ENCODE measurements at places on chromosomes 5 and 9.

DNA sequence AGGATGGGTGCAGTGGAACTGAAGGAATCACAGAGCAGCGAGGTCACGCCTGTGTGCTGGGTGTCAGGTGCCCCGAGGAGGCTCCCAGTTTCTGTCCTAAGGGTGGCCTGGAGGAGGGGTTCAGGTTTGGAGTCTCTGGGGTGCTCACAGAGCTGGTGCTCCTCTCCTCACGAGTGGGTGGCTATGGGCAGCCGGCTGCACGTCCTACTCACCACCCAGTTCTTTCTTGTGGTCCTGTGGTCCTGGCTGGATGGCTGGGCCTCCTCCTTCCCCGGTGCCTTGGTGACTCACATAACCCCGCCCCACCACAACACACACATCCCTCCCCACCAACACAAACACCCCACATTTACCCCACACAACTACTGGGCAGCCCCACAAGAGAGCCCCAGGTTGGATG lies 9.9 kb upstream of the PTGS1 start:
- DNase-seq, result no peak

GRCh38 chr9:35616681-35617459 lies 1.3 kb downstream of the CD72 start:
- DNase-seq, result peak; percentile 22

DNA sequence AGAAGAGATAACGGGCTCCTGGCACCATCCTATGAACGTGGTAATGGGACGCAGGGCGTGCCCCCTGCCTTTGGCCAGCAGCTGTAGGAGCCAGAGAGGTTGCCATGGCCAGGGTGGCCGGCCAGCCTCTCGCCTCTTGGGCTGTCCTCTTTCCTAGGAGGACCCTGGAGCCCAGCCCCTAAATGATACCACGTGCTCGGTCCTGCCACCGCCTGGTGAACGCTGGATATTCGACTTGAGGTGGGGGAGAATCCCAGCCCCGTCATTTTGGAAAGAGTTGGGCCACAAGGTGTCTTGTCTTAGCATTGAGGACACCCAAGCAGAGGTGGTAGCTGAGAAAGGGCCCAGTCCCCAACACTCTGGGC lies 391 bp upstream of the NRG2 start:
- DNase-seq, result no peak

DNA sequence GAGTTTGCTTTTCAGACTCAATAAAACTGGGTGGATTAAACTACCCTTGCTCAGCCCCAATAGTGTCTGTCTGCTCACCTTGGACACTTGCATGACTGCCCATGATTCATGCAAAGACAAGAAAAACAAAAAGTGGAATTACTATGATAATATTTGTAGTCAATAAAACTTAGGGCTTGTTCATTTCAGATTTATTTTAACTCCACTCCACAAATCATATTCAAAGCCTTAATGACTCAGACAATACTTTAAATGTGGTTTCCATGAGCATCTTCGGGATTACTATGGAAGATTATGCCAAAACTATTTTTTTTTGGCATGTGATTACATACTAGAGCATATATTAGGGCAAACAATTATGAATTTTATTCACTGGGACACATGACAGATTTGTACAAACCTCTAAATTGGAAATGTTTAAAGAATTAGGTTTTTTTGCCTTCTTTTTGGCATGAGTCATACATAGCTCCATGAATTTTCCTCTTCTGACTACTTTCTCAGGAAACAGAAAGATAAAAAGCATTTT lies 468.9 kb downstream of the ACTL7B start:
- DNase-seq, result no peak

GRCh38 chr9:122261469-122261881 lies 3.2 kb downstream of the RBM18 start:
- DNase-seq, result peak; percentile 23

- DNase-seq, result no peak
Measured at GRCh38 chr9:123658792-123659191, 271.1 kb downstream of the DENND1A start.

GRCh38 chr9:133538851-133539833 lies 4.6 kb downstream of the ADAMTSL2 start:
- no peak for DNase-seq

DNA sequence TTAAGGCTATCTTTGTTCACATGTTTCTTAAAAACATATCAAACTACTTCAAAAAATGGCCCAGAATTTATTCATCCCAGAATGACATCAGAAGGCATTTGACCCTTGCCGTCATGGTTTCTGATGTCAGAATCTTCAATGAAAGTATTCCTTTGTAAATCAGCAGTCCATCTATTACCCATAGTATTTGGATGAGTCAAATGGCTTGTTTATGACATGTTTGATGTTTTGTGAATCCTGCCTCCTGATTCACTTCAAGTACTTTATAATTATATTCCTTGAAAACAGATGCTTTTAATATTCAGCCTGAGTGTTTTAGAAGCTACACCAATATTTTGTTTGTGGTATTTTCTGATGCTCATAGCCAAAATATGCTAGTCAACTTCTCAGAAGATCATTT lies 200.8 kb upstream of the MEF2C start:
- DNase-seq, result no peak

DNA sequence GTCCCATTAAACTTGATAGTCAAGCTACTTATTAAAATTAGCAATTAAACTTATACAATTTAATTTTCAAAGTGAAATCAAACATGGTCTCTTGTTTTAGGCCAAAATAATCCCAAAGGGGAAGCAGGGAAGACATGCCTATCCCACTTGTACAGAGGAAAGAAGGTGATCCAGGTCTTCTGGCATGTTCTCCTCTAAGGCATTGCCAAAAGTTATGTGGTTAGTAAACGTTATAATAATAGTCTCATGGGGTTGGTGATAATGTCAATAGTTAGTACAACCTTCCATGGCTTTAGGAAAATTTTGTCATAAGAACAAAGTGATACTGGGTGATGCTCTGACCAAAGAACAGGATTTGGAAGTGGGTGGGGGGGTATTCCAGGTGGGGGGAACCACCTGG lies 52.8 kb downstream of the ROR2 start:
- no peak for DNase-seq

- DNase-seq, result no peak
Measured at GRCh38 chr5:155773680-155774079, 553.3 kb upstream of the SGCD start.

GRCh38 chr5:71601222-71602026 lies 14.3 kb downstream of the MCCC2 start:
- peak; percentile 81 for DNase-seq

- DNase-seq, result no peak
Measured at GRCh38 chr9:91817493-91818224, 132.4 kb downstream of the ROR2 start.

GRCh38 chr5:158324236-158324635 lies 465.3 kb upstream of the CLINT1 start:
- DNase-seq, result no peak

GRCh38 chr9:127116088-127116726 lies 6.2 kb downstream of the ANGPTL2 start:
- DNase-seq, result no peak

GRCh38 chr9:121297389-121297788 lies 29.4 kb downstream of the GSN start:
- DNase-seq, result no peak

DNA sequence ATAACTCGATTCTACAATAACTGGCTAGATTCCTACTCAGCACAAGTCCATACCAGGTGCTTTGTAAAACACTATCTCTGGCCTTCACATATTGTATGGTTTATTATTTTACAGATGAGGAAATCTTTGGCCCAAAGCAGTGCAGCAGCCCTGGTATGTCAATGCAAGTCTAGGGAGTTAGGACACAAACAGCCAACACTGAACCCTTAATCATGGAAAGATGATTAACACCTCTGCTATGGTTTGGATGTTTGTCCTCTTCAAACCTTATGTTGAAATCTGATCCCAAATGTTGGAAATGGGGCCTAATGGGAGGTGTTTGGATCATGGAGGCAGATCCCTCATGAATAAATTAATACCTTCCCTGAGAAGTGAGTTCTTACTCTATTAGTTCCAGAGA lies 76.6 kb downstream of the MAPKAP1 start:
- no peak for DNase-seq

GRCh38 chr5:10634050-10634449 lies 70.2 kb downstream of the ANKRD33B start:
- DNase-seq, result no peak

DNA sequence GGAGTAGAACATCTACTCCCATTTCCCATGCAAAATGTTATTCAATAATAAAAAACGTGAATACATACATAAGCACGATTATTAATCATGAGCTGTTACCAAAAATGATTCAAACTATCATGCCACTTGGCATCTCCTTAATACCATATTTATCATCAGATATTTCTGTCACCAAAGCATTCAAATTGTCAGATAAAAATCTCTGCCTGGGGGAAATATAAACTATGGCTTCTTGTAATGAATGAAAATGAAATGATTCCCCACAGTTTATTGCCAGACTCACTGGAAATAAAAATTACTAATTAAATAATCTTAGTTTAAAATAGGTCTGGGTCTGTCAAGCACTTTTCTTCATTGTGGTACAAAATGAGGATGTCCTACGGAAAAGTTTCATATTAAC lies 265.4 kb downstream of the EDIL3 start:
- DNase-seq, result no peak

DNA sequence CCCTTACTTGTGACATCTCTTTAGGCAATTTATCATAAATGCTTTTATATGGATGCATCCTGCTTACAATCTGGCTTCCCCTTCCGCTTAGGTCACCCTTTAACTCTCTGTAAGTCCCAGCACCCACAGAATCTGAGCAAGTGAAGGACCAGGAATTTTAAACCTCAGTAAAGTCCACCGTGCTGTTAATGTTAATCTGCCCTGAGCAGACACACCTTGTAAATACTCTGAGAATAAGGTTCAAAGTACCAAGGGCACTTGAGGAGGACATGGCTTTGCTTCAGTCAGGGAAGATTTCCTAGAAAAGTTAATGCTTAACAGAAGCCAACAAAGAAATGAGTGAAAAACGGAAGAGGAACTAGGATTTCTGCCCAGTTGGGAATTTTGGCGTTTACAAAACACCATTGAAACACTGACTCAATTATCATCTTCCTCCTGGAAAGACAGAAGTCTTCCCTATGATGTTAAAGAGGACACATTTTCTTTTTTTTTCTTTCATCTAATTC lies 26.4 kb upstream of the TTC39B start:
- no peak for DNase-seq

DNA sequence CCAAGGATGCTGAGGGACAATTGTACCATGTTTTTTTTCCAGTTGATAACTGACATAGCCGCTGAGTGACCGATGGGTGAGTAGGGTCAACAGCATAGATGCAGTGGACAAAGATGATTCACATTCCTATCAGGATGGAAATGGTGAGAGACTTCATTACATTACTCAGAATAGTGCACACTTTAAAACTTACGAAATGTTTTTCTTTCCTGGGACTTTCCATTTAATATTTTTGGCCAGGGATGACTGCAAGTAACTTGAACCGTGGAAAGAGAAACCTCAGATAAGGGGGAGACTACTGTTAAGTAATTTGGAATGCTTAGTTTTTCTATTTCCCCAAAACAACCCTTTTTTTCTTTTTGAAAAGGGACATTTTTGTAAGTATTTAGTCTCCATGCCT lies 3.0 kb upstream of the TUSC1 start:
- no peak for DNase-seq

- DNase-seq, result no peak
Measured at GRCh38 chr9:93958819-93959682, 3.9 kb upstream of the BARX1 start.

- peak; percentile 61 for DNase-seq
Measured at GRCh38 chr9:114607671-114608524, 3.2 kb upstream of the TMEM268 start.

GRCh38 chr5:59956130-59956783 lies 62.7 kb upstream of the PDE4D start:
- DNase-seq, result no peak

DNA sequence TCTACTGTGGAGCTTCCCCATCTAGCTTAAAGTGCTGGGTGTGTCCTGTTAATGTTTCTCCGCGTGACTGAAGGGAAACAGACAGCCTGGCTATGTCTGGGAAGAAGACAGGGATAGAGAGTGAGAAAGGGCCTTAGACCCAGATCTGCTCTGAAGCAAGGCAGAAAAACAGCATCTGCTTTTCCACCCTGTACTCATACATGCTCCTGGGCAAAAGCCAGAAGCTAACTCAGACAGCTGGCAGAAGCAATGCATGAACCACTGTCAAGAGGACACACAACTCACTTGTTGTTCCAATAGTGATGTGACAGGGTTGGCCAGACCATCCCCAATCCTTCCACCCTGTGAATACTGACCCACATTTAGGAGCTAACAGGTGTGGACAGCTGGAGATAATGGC lies 63.3 kb downstream of the DPYSL3 start:
- no peak for DNase-seq

DNA sequence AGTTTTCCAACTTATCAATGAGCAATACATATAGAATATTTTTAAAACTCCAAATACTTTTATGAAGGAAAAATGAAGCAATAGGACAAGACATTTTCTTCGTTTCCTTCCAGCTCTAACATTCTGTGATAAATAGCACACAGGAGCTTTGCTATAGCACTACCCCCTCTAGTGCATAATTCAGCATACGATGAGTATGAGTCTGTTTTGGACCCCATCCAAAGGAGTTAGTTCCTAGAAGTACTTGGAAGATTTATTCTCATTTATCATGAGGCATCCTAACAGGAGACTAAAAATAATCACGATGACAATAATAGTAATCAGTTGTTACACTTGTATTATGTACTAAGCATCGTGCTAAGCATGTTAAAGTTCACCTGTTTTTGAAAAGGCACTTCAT lies 1061.3 kb upstream of the DMAC1 start:
- no peak for DNase-seq

DNA sequence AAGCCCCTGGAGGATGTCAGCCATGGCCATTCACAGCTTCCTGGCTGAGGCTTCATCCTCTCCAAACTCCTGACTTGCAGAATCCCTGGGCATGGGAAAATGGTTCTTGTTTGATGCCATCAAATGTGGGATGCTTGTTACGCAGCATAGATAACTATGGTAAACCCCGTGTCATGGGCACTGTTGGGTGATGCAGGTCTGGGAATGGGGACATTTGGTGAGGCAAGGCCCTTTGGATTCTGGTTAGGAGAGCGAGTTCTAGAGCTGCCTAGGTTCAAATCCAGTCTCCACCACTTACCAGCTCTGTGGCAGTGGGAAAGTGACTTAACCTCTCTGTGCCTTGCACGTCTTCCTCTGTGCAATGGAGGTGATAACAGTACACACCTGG lies 41.7 kb upstream of the ANKRD33B start:
- DNase-seq, result no peak

DNA sequence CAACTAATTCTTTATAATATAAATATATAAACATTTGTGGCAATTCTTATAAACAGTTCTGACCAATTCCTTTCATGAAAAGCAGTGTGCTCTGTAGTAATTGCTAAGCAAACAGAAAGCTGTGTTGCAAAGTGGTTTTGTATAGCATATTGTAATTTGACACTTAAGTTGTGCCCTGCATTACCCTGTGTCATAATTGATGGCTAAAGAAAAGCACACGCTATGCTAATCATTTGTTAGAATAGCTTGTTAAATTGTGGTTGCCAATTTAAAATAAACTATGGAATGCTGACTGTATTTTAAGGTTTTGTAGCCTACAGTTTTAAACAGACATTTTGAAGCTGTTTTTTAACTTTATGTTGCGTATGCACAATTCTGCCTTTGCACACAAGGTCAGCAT lies 140.0 kb downstream of the PBX3 start:
- no peak for DNase-seq

GRCh38 chr5:135213466-135214239 lies 179.6 kb upstream of the PITX1 start:
- no peak for DNase-seq
